ENCODE measurements at places on chromosomes 1 and 21. TPM values are rescaled to one million over a fixed set of nuclear protein-coding genes. Genes with fewer than 3 reads are reported as not detected.

DNA sequence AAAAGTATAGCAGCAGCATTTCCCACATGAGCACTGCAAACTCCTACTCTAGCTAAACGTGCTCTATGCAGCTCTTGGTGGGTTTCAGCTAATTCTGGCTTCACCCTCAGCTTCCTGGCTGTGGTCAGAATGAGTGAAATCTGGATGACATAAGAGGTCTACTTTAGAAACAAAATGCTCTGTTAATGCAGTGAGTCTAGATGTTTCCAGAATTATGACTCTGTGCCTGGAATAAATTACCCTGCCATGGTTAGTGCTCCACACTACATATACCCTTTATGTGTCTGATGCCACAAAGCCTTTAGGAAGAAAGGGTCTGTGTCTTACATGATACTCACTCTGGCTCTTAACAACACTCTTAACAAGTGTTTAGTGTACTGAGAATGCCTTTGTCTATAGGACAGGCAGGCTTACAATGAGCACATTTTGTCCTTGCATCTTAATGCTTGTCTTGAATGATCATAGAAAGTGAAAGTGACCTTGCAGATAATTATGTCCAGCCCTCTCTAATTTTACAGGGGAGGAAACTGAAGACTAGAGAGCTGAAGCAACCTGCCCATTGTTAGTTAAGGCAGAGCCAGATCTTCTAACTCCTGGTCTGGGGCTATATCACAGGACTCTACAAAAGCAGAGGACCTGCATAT, 9.2 kb downstream of the S100A10 start:
- no peak for DNase-seq

DNA sequence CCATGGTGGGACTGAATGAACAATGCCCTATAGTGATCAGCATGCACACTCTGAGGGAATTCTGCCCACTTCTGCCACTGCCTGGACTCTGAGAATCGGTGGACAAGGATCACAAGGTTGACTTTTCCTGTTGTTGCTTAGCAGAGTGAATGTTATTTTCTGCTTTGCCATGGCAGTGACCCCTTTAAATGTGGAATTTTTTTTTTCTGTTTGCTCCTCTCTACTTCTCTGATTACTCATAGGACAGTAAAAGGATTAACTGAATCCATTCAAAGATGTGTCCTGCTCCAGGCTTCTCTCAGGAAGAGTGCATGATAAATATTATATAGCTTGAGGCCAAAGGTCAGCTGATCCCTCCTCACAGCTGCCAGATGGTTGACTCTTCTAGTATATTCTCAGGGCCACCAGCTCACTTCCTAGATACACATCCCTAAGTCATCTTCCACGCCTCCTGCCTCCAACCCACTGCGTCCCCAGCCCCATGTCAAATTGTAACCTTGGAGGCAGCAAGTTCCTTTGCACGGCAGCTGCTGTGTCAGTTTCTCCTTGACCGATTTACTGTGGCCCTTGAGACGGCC, 74.0 kb upstream of the RALGPS2 start:
- DNase-seq = no peak

GRCh38 chr21:38439957-38440356, 58.3 kb downstream of the ERG start:
- DNase-seq = no peak

- no peak for DNase-seq
Measured at GRCh38 chr1:207342332-207342731, 20.9 kb downstream of the CD55 start.

DNA sequence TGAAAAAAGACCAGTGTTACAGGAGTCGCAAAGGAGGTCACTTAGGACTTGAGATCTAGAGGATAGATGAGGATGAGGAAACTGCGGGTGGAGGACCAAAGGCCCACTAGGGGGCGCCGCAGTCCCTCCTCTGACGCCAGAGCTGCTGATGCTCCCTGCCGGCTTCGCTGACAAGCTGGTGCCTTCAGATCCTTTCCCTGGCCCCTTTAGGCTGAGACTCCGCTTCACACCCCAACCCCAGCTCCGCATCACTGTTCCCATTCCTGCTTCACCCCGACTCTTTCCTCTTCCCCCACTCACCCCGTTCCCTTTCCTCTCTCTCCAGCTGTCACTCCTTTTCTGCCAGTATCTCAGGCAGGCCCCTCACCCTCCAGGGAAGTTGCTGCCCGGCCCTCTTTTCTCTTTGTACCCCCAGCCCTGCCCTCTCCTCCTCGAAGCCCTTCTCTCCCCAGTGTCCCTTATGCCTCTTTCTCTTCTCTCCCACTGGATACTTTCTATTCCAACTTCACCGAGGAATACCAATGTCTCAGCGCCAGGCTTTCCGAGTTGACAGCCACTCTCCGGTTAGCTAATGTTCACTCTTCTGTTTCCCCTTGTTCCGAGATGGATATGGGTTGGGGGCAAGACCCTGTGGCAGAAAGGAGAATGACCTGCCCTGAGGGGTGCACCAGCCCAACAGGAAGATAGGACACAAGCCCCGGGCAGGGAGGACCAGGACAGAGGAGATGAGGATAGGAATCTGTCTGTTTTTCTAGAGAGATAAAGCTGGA, 4.5 kb downstream of the KCNJ9 start:
- DNase-seq = peak; percentile 92

GRCh38 chr1:13699510-13699909, 478 bp upstream of the PRDM2 start:
- DNase-seq = no peak

GRCh38 chr1:47963568-47964358, 33.4 kb downstream of the TRABD2B start:
- DNase-seq = no peak

GRCh38 chr21:43957611-43958362, 54.3 kb upstream of the TRAPPC10 start:
- no peak for DNase-seq

GRCh38 chr1:21680918-21681317, 11.8 kb upstream of the RAP1GAP start:
- DNase-seq = no peak

DNA sequence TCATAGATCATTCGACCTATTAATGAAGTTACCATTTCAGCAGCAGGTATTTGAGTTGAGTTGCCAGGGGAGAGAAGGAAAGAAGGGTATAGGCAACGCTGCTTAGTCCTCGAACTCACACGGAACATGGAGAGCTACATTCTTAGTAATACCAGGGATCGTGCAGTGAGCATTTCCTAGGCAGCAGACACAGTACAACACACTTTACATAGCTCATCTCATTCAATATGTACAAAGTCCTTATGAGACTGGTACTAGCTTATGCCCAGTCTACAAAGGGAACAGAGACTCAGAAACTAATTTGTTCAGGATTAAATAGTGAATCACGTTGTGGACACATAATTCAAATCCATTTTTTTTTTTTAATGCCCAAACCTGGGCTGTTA, 25.6 kb downstream of the IRF2BP2 start:
- DNase-seq = no peak

- peak; percentile 42 for DNase-seq
Measured at GRCh38 chr1:231310391-231310934, 27.2 kb downstream of the EXOC8 start.

DNA sequence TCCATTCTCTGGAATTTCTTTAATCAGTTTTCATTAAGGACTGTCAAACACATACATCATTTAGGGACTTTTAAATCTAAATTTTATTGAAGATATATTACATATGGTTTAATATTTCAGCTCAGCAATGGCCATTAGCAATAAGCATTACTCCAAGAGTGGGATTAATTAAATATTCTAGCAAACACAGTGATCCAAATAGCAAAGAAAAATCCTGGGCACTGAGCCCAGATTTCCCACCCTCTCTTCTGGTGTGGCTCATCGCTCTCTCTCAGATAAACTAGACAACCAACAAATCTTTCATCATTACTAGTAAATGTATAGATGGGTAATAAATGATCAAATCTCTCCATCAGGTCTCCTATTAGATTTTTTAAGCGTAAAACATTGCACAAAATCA, 53.5 kb upstream of the FOXD3 start:
- DNase-seq = no peak

DNA sequence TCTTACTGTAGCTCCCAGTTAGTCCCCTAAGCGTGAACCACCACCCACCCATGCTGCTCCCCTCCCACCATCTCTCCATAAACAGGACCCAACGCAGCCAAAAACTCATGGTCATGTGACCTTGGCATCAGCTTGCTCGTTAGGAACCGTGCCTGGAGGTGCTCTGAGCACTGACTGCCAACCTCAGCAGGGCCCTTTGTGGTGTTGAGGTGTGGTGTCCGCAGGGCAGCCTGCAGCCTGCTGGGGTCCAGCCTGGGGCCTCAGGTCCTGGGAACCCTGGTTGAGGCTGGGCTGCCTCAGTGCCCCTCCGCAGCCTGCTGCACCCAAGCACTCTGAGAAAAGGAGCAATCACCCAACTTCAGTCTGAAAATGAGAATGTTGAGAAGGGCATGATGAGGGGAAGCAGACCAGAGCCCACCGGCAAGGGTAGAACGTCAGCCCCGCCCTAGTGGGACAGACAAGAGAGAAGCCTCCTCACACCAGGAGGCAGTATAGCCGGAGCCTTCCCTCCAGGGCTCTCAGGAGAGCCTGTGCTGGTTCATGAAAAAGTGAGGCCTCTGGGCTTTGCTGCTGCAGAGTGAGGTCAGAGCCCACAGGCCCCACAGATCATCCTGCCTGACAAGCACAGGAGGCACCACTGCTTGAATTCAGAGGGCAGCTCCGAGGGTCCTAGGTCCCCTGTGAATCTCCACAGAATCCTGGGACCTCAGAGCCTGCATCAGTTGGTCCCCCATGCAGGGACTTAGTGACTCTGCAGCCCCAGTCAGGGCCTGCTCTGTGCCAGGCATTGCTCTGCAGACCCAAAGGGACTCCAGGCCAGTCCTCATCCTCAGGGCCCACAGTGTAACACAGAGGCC, 4.9 kb upstream of the COL6A2 start:
- peak; percentile 79 for DNase-seq

GRCh38 chr1:192795916-192796618, 12.8 kb upstream of the RGS2 start:
- DNase-seq = no peak

GRCh38 chr1:205449750-205450443, 5.9 kb downstream of the BLACAT1 start:
- DNase-seq = no peak

- DNase-seq = no peak
Measured at GRCh38 chr1:25906644-25907300, 553 bp upstream of the STMN1 start.

DNA sequence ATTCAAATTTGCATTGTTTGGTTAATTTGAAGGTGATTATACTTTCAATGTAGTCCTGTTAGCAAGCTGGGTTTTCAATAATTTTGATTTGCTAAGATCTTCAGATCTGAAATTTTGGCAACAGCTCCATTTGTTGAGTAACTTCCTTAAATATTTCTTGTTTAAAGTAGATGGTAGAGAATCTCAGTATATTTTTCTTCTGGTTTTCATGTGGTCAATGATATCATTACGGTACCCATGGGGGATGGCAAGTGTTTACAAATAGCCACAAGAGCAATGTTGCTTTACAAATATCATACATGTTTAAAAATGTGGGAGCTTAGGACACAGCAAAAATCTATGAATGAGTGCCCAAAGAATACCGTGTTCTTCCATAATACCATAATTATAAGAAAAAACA, 175.9 kb downstream of the IFI44 start:
- no peak for DNase-seq

DNA sequence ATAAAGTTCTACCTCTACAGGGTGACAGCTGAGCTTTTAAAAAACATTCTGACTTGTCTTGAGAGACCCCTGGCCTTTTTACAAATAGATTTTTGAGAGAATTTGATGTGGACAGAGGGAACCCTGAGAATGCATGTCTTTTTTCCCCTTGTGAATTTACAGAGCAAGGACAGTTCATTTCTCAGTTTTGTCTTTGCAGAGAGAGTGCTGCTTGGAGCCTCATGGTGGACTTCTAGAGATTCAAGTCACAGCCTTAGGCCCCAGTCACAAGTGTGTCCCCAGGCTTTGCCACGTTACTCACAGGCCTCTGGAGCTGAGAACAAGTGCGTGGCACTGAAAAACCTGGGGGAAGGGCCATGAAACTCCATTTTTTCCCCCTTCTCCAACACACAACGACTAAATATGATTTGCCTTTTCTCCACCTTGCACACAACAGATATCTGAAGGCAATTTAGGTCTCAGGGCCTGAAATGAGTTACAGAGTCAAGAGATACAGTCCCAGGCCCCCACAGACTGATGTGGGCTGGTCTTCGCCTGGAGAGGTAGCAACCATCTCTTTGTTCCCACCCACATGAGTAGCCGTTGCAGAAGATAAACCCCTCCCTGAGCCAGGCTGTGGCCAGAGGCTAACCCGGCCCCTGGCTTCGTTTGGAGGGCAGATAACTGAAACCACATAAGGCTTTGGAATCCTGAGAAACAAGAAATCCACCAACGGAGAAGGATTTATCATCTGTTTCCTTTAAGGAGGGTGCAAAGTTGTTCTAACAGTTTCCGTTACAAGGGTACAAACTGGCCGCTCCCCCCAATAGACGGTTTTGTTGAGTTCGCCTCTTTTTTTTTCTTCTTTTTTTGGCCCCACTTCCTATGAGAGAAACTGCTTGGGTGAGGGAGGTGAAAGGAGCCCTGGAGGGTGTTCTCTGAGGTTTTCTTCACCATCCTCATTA, 1.0 kb upstream of the PIGV start:
- DNase-seq = no peak

DNA sequence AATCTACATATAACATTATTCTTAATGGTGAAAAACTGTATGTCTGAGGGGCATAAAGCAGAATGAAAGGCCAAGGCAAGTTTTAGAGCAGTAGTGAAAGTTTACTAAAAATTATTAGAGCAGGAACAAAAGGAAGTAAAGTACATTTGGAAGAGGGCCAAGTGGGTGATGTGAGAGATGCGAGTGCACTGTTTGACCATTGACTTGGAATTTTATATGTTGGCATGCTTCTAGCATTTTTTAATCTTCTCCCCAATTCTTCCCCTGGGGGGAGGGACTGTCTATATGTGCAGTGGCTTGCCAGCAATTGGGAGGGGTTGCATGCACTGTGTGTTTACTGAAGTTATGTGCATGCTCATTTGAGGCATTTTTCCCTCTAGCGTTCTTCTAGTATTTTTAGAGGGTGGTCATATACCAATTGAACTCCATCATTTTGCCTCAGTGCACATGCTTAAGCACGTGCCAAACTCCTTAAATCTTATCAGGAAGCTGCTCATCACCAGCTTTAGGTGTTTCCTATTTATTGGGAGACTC, 36.1 kb upstream of the SLC5A9 start:
- no peak for DNase-seq

DNA sequence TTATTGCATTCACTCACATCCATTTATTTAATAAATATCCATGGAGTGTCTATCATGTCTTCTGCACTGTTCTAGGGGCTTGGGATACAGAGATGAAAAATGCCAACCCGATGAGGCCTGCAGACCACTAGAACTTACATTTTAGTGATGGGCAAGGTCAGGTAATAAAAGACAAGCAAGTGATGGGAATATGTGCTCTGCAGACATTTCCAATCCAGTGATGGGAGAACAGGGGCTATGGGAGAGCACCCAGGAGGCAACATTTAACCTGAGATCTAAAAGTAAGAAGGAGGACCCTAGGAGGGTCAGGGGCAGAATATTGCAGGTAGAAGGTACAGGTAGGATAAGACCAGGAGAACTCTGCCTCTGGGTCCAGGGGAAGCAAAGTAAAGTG, 53.1 kb downstream of the ETS2 start:
- DNase-seq = peak; percentile 38

The TTLL7 gene
- total RNA-seq = 8.6 TPM

The MAP1LC3C gene
- 0.81 TPM for total RNA-seq

The CD2 gene
- total RNA-seq = not detected

The MANEAL gene
- 5.2 TPM for total RNA-seq

The RGS7 gene
- 10.9 TPM for total RNA-seq

The CNIH3 gene
- 4.2 TPM for total RNA-seq

The CA14 gene
- total RNA-seq = not detected

The LCE1E gene
- not detected for total RNA-seq

The TFAP2E gene
- total RNA-seq = 0.35 TPM

The OLIG2 gene
- total RNA-seq = 0.56 TPM

The TDRD5 gene
- total RNA-seq = not detected
